ENCODE measurements at places on chromosomes 2 and 18. TPM values are rescaled to one million over a fixed set of nuclear protein-coding genes. Genes with fewer than 3 reads are reported as not detected.

CHRND gene
- total RNA-seq: not detected

PHOSPHO2 gene
- total RNA-seq: 3.5 TPM

CFAP65 gene
- not detected for total RNA-seq

C2orf76 gene
- 9.8 TPM for total RNA-seq

TFPI gene
- total RNA-seq: 46.9 TPM

C2orf78 gene
- total RNA-seq: not detected

MTCL1 gene
- total RNA-seq: 197 TPM

AQP4 gene
- not detected for total RNA-seq

IL36G gene
- total RNA-seq: not detected

FBXO11 gene
- total RNA-seq: 37.9 TPM

CERKL gene
- total RNA-seq: under 0.01 TPM

GKN1 gene
- total RNA-seq: not detected

Data from hair follicle dermal papilla cell (primary cell).